ENCODE measurements at places on chromosomes 3 and 15.

DNA sequence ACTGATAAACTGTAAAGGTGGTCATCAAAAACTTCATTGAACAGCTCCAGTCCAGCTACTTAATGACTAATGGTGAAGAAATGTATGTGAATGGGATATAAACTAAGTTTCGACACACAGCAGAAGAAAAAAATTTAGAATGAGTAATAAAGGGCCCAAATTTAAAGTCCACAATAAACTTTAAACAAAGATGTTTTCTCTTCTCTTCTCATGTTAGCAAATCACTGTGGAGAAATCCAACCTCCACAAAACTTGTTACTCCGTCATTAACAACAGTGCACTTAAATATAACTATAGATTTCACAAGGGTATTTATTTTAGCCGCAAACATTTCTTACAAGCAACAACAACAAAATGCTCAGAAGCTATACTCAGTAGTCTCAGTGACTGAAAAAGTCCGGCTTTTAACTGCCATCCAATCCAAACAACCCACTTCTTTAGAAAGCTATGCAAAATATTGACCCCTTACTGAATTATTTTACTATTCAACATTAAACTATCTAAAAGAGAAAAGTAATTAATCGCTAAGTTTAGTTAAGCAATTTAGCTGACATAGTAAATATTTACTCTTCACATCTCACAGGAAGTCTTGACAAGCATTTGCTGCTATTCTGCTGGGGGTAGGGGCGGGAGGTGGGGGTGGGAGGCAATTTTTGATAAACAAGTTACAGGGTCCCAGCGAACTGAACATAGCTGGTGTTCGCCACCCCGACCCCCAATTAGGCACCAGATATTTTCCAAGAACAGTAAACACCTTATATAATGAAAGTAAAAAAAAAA lies 2.4 kb downstream of the IGF2BP2 start:
- no peak for DNase-seq

GRCh38 chr15:79364571-79365240 lies 53.8 kb downstream of the TMED3 start:
- no peak for DNase-seq

GRCh38 chr3:123533554-123534159 lies 51.2 kb downstream of the HACD2 start:
- DNase-seq, result no peak

GRCh38 chr3:177893331-177893730 lies 642.9 kb upstream of the KCNMB2 start:
- DNase-seq, result no peak

GRCh38 chr15:70222606-70223005 lies 124.9 kb upstream of the TLE3 start:
- DNase-seq, result no peak

GRCh38 chr3:149701206-149701976 lies 43.6 kb upstream of the WWTR1 start:
- no peak for DNase-seq

GRCh38 chr3:39013289-39013688 lies 38.5 kb downstream of the SCN11A start:
- no peak for DNase-seq

DNA sequence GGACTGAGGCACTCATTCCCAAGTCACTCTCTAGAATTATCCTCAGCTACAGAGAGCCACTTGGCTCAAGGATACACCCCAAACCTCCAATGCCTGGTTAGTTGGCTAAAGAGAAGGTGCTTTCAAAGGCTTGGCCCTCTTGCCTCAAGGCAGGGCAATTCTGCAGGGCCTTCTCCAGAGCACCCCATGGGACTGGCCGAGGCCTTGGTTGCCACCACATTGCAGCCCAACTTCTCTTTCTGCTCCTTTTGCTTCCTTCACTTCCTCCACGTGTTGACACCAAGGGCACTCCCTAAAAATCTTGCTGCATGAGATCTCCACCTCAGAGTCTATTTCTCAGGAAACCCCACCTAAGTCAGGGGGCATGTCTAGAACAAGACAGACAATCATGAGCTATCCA lies 36.7 kb downstream of the MEGF11 start:
- no peak for DNase-seq

- no peak for DNase-seq
Observed at GRCh38 chr3:151631946-151632345, 101.8 kb upstream of the AADACL2 start.
